ENCODE measurements at places on chromosomes 4 and X.

DNA sequence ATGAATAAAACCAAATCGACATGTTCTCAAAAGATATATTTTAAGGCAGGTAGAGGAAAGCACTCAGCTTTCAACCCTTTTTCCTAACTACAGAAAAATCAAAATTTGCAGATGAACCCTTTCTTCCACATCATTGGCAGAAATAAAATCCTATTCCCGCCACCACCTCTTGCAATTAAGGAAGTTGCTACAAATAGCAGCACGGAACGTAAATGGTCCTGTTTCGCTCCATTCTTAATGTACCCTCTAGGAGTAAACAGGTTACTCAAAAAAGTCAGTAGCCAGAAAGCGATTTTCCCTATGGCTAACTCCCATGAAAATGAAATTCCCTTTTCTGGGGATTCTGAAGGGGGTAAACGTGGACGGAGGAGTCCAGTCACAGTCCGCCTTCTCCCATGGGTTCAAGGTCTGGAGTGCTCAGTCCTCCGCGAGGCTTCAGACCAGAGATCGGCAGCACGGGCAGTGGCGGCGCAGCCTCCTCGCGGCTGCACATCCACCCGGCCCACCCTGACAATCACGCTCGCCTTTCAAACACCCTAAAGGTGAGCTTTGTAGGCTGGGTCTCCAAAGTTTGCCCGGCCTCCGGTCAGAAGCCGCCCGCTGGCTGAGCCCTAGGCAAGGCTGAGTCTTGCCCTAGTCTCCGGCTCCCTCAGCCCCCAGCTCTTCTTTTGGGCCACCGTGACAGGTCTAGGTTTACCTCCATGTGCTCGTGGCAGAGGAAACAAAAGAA, 1.8 kb downstream of the ATP11C start:
- peak; percentile 11 for DNase-seq

DNA sequence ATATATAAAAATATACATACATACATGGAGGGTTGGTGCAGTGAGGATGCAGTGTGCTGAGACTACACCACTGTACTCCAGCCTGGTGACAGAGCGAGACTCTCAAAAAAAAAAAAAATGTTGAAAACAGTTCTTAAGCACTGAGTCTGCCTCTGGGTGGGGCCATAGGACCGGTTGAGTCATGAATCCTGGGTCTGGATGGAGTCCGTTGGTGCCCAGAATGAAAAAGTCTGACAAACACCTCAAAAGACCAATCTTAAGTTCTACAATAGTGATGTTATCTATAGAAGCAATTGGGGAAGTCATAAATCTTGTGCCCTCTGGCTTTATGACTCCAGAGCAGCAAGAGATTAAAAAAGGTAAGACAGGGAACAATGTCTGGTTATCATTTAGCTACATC, 70.4 kb downstream of the FGFBP1 start:
- DNase-seq = peak; percentile 13

DNA sequence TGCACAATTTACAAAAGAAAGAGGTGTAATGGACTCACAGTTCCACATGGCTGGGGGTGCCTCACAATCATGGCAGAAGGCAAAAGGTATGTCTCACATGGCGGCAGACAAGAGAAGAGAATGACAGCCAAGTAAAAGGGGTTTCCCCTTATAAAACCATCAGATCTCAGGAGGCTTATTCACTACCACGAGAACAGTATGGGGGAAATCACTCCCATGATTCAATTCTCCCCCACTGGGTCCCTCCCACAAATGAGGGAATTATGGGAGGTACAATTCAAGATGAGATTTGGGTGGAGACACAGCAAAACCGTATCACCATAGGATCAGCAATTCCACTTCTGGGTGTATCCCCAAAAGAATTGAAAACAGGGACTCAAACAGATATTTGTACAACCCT, 97.5 kb upstream of the STX18 start:
- DNase-seq = no peak

- no peak for DNase-seq
These were observed at the start of gene COL4A6 for GRCh38 chrX:108438110-108438623. Gene COL4A6 (minus strand): TSS chrX:108438422. CDS start chrX:108438196, 226 bp downstream.

DNA sequence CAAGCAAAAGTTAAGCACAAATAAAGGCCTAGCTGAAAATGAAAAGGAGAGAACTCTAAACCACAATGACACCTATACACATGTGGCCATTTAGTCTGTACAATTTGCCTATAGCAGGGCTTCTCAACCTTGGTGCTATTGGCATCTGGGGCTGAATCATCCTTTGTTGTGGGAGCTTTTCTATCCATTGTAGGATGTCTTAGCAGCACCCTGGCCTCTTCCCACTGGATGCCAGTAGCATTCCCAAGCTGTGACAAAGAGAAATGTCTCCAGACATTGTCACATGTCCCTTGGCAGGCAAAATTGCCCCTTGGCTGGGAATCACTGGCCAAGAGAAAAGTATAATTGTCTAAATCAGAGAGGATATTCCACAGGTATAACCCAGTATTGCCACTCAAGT, 13.5 kb upstream of the PRPS2 start:
- no peak for DNase-seq

DNA sequence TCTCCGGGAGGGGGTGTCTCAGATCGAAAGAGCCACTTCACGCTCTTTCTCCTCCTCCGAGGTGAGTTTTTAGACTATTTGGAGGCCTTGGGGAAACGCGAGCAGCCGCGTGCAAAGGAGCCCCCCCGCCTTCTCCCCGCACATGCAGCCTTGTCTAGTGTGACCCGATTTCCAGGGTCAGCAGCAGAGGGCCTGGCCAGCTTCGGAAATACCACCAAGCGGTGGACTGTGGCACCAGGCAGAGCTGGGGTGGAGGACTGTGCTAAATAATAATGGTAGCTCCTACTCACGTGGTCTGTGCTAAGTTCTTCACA, 79.3 kb upstream of the BCOR start:
- no peak for DNase-seq

DNA sequence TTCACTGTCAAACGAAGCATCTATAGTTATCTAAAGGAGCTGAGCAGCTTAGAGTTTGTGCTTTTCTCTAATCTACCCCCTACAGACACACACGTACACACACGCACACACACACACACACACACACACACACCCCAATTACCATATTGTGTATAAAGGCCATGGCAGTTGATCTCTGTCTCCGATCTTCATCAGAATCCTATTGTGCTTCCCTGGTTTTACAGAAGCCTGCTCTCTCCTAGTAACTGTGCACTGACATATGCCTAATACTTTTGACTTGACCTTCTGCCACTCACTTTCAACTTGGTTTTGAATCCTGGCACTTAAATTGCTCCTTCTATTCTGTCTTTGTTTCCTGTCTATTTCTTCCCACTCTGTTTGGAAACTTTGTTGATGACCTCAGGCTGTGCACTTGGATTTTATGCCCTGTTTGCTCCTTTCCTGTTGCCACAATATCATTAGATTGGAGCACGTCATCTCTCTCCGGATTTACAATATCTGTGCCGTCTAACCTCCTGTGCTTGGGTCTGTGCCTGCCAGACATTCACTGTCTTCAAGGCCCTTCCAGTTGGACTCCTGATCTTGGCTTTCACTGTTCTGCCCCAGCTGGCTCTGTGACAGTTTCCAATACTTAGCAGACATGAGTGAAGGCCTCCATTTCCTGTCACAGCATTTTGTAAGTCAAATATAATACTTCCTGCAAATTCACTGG, 928.1 kb downstream of the FAT4 start:
- no peak for DNase-seq

Measured in activated CD4-positive, alpha-beta T cell treated with anti-CD3 and anti-CD28 coated beads, Interleukin-2, amount 10 ng/mL, durations not matched to agents 7 days and 5 days (primary cell).